NCI-H345 (cell line): ENCODE measurements at places on chromosomes 1 and 21.

GRCh38 chr1:156276532-156276931 lies 6.1 kb downstream of the SMG5 start:
- DNase-seq, result no peak

GRCh38 chr21:32958288-32959002 lies 67.3 kb upstream of the OLIG2 start:
- no peak for DNase-seq

DNA sequence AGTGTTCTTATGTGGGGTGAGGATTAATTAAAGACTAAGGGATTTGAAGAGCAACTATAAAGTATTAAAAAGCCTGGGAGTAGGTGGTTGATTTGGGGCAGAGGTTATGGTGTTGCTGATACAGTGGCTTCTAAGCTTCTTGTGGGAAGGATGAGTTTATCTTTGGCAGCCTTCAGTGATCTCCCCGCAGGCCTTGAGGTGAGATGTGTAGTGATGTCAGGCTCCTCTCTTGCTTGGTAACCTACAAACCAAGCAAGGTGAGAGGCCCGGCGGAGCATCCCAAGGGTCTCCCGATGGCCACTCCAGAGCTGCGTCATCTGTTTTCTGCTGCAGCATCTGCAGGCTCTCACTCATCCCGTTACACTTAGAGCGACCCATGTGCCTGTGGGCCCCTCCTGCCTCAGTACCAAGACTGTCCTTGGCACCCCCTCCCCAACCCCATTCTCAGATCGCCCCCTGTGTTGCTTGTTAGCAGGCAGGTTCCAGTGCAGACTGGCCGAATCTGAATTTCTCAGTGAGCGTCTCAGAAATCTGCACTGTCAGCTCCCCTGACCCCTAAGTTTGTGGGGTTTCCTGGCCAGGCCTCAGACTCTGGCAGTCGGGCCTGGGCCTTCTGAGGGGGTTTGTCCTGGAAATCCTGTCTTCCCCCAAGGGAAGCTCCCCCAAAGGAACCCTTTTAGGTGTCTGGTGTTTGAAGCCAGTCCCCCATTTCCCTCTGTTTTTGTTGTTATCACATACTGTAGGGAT lies 77.9 kb downstream of the GALNT2 start:
- DNase-seq, result no peak

DNA sequence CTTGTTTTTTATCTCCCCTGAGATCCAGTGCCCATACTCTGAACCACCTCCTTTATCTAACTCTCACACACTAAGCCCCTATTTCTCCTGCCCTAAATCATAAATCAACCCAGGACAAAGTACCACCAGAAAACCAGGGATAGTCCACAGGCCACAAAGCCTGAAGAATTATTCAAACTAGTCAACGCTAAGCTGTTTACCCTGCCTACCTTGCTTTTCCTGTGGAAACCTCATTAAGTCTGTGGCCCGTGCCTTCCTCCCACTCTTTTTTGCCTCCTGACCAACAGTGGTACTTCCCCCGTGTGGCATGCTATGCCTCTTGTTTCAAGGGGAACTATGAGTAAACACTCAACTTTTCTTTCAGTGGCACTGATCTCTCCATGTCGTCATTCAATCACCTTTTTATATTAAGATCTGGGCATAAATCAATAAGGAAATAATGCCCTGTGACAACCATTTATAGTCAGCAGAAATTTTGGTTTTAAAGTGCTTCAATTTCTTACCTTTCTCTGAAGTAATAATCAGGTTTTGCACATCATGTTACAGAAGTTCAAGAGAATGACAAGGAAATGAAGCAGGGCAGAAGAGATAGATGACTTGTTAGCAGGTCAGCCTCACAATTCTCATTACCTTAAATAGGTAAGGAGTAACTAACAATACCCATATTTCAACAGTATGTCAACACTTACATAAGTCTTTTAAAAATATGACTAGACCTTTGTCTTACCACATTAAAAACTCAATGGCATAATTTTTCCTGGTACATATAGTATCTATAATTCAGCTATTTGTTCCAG lies 32.1 kb downstream of the EYA3 start:
- peak; percentile 21 for DNase-seq

GRCh38 chr1:174761335-174761734 lies 238.4 kb upstream of the CACYBP start:
- DNase-seq, result no peak

DNA sequence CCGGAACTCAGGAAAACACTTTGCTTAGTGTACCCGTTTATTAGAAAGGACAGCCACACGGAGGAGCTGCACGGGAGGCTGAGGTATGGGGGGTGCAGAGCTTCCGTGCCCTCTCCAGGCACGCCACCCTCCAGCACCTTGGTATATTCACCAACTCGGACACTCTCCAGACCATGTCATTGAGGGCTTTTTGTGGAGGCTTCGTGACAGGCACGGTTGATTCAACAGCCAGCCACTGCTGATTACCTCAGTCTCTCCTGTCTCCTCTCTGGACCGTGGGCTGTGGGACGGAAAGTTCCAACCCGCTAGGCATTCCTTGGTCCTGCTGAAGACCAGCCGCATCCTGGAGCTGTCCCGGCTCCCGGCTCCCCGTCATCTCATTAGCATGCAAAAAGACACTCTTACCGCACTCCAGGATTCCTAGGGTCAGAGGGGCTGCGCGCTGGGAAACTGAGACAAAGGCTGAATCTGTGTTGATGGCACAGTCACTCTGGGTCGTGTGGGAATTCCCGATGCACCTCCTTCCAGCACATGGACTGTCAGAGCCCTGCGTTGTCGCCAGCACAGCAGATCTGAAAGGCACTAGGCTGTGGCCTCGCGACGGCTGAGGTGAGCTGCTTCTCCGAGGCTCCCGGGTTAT lies 65.6 kb downstream of the PRKCZ start:
- no peak for DNase-seq

- DNase-seq, result no peak
Measured at GRCh38 chr1:226846786-226847185, 23.6 kb upstream of the PSEN2 start.

- DNase-seq, result no peak
Measured at GRCh38 chr1:182368903-182369302, 22.7 kb downstream of the GLUL start.

DNA sequence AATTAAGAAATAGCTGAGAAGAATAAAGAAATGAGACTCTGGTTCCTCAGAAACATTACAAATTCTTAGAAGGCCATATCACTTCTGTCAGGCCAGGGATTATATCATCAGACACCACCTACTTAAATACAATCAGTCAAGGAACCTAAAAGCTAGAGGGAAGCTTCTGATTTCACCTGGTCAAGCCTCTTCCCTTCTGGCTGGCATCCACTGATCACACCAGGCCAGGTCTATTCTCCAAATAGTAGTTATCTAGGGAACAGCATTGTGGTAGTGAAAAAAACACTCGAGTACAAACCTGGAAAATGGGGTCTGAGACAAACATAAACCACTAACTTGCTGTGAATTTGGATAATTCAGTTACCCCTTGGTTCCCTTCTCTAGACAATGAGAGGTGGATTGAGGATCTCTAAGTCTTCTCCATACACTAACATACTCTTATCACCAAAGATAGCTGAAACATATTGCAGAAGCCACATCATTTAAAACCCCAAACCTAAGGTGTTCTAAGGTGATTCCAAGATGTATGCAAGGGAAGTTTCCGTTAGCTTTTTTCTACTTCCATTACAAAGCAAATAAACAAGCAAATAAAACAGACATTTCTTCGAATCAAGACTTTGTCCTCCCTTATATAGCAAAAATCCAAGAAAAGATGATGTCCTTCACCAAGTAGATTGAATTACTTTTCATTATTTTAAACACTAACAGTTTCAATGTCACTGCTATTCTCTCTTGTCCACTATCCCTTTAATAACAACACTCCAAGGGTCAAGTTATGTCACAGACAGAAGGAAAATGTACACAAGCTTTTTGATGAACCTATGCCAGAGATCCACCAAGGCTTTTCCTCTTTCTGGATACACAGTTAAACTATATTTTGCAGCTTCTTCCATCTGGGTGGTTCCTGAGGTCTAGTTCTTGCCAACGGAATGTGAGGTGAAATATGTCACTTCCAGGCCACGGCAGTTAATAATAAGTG lies 212.9 kb downstream of the KCNH1 start:
- DNase-seq, result no peak

GRCh38 chr1:150578272-150579109 lies 919 bp downstream of the MCL1 start:
- DNase-seq, result peak; percentile 67

- no peak for DNase-seq
Measured at GRCh38 chr1:104295511-104295910, 545.8 kb downstream of the AMY1C start.

DNA sequence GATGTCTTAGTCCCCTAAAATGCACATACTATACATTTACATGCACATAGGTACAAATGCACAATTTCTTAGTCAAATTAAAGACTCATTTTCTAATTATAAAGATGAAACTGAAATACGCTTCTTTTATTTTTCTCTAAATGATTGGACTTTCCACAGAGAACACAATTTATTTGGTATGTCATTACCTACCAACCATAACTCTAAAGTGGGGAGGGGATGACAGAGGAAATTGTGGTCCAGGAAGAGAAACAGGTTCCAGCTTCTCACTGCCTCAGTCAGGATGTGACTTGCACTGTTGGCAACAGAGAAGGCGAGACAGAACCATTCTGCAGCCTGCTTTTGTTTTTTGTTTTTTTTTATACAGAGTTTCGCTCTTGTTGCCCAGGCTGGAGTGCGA lies 1189.2 kb downstream of the PLA2G4A start:
- no peak for DNase-seq

- no peak for DNase-seq
Measured at GRCh38 chr1:91080650-91081049, 58.8 kb upstream of the ZNF644 start.
